ENCODE measurements at places on chromosomes 7 and 10. TPM values are rescaled to one million over a fixed set of nuclear protein-coding genes. Genes with fewer than 3 reads are reported as not detected.

The SORBS1 gene
- total RNA-seq = 1.4 TPM

The ACSL5 gene
- total RNA-seq = 13.5 TPM

The PRSS2 gene
- not detected for total RNA-seq

The LANCL2 gene
- total RNA-seq = 43.6 TPM

The CYP2C19 gene
- not detected for total RNA-seq

The NUTM2D gene
- 0.35 TPM for total RNA-seq

The CISD1 gene
- 90.2 TPM for total RNA-seq

The SYNPO2L gene
- 0.02 TPM for total RNA-seq

The IFIT1B gene
- total RNA-seq = 0.12 TPM

The GPR15LG gene
- not detected for total RNA-seq

The CDHR3 gene
- 0.58 TPM for total RNA-seq

The OPN4 gene
- total RNA-seq = 0.02 TPM

The MMRN2 gene
- total RNA-seq = 1.8 TPM

The GSTO2 gene
- not detected for total RNA-seq

The NPSR1 gene
- not detected for total RNA-seq

The ACSM6 gene
- not detected for total RNA-seq

Measured in H4 (cell line).